ENCODE measurements at places on chromosomes 13 and 19. TPM values are rescaled to one million over a fixed set of nuclear protein-coding genes. Genes with fewer than 3 reads are reported as not detected.

- DNase-seq: no peak
Observed at GRCh38 chr13:111508902-111509509, 188.6 kb downstream of the TEX29 start.

DNA sequence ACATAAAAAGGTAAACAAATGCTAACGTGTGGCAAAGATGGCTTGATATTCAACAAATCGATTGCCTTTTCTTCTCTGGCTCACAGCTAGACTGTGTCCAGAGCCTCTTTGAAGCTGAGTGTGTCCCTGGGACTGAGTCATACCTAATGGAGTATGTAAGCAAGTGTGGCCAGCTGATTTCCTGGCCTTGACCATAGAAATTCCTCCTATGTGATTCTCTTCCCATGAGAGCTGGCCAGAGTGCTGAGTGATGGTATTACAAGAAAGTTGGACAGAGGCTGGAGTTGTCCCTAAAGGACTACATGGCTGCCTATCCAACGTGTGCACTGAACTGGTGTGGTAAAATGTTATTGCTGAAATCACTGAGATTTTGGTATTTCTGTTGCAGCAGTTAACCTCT lies 320.1 kb upstream of the SLC10A2 start:
- no peak for DNase-seq

AMER2 gene
- total RNA-seq: 0.17 TPM

GRCh38 chr13:114064450-114065140 lies 67.8 kb downstream of the RASA3 start:
- DNase-seq: no peak

- peak; percentile 12 for DNase-seq
Observed at GRCh38 chr13:112574416-112574815, 13.5 kb downstream of the TUBGCP3 start.

- no peak for DNase-seq
Observed at GRCh38 chr19:4012092-4012974, 4.8 kb downstream of the PIAS4 start.

- DNase-seq: no peak
Observed at GRCh38 chr19:49432141-49433073, 7.2 kb downstream of the GFY start.

DNA sequence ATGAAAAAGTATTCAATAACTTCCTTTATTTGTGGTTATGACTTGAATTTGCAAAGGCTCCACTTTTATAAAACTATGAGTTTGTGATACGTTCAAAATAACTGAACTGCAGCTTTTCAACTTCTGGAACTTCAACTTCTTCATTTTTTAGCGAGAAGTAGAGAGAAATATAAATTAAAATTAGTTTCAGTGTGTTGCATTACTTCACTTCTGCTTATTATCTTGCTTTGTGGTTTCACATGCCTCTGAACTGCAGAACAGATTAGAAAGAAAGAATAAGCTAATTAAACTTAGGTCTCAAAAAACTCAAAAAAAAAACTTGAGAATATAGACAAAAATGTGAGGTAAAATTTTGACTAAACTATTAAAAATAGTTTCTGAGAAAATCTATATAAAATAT lies 1073.4 kb downstream of the PCDH17 start:
- no peak for DNase-seq

MAP4K1 gene
- total RNA-seq: 4.5 TPM

SCEL gene
- 1.7 TPM for total RNA-seq

DNA sequence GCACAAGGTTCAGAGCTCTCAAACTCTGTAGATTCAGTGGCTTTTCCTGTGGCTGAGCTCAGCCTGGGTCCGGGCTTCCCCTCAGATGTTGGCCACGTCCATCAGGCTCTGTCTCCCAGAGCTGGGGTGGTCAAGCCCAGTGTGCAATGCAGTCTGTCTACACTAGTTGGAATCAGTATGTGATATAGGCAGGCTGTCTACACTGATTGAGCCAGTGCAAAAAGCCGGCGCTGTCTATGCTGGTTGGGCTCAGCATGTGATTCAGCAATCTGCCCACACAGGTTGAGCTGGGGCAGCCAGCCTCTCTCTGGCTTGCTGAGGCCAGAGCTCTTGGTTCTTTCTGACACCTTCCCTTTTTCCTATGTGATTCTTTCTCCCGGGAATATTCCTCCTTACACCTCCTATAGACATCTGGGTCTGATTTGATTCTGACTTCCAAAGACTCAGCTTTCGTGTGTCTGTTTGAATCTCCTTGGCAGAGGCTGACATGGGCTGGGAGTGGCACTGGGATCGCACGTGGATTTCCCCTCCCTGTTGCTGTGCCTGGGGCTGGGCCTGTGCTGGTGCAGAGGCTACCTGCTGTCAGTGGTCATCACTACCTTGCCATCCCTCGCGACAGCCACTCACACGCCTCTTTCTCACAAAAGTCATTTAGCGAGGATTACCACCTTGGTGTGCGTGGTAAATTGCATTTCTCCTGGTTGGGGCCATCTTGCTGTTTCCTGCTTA lies 9.3 kb downstream of the CHST8 start:
- no peak for DNase-seq
